ENCODE measurements at places on chromosomes 5 and 9. TPM values are rescaled to one million over a fixed set of nuclear protein-coding genes. Genes with fewer than 3 reads are reported as not detected.

Gene KCNIP1
- total RNA-seq: not detected

Gene ANKRD18B
- total RNA-seq: 3.2 TPM

Gene TSLP
- not detected for total RNA-seq

Gene MYMK
- not detected for total RNA-seq

Gene ADAMTS19
- not detected for total RNA-seq

Gene RMRP
- 13.4 TPM for total RNA-seq

Gene AQP3
- 22.9 TPM for total RNA-seq

Data from A549 treated with RU486 at 1 μM for 4 hours (cell line).